ENCODE measurements at places on chromosomes 6 and 20. TPM values are rescaled to one million over a fixed set of nuclear protein-coding genes. Genes with fewer than 3 reads are reported as not detected.

DNA sequence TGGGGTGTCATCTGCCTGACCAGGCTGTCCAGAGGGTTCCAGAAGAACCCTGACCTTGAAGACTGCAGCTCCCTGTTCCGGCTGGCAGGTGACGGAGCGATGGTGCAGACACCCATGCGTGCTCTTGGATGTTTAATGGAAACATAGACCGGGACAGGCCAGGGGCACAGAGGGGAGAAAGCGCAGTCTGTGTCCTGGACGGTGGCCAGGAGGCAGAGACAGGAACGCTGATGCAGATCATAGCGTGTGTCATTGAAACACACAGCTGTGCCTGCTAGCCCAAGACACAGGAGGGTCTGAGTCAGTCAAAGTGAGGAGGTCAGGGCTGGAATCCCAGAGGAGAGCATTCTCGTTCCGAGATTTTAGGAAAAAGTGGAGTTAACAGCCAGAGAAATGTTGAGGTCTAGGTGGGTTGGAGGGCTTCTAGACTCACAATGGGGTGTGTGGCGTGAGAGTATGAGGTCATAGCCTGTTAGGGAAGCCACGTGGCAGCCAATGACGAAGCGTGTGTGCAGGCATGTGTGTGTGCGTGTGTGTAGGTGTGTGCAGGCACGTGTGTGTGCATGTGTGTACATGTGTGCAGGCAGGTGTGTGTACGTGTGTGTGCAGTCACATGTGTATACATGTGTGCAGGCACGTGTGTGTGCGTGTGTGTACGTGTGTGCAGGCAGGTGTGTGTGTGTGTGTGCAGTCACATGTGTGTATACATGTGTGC is 167.0 kb downstream of the ERMARD start:
- no peak for DNase-seq

DNA sequence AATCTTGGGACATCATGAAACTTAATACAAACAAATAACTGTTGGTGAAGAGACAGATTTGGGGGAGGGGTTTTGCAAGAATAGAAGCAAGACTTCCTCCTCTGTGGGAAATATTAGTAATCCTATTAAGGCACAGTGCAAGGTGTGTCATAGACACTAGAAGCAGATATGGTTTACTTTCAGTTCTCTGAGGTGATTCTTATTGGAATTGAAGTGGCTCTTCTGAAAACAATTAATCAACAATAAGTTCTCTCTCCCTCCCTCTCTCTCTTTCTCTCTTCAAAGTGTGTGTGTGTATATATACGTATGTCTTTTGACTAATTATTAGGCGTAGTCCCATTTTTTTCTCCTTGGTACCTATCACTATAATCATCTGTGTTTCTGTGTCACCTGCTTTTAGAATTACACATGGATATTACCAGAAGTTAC is 99.8 kb downstream of the HIVEP2 start:
- no peak for DNase-seq

DNA sequence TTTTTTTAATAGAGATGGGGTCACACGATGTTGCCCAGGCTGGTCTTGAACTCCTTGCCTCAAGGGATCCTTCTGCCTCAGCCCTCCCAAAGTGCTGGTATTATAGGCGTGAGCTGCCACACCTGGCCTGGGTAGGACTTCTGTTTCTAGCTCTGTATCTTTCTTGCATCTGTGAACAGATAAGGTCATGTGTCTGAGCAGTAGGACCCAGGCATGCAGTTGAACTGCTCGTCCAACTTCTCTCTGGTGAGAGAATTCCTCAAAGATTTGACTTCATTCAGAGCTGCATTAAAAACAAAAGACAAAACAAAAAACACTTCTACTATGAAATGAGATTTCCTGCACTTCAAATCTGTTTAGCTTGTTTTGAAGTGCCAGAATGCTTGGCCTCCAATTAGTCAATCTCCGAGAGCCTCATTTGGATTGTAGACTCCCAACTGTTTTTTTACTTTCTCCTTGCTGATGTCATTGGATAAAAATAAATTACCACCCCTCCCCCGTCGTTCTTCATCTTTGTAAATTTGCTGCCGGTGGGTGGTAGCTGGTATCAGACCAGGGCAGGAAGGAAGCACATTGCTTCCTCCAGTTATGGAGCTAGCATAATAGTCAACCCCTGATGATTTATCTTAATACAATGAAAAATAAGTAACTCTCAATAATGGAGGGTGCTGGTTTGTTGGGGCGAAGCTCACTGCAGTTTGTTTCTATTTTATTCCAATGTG is 17.6 kb downstream of the CD109 start:
- peak; percentile 22 for DNase-seq

DNA sequence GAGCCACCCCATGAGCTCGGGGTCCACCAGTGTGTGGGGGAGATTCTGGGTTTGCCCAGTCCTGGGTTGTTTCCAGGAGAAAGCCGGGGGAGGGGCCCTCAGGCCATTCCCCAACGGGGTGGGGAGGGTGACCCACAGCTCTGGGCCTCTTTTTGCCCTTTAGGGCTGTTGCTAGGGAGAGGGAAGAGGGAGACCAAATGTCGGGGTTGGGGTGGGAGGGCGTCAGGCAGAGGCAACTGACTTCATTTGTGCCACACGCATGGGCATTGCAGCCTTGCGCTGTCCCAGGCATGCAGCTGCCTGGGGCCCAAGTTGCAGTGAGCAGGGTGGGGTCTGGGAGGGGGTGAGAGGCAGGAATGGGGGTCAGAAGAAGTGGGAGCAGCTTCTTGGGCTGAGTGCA is 1.9 kb upstream of the CUL9 start:
- no peak for DNase-seq

The HACE1 gene
- total RNA-seq: 16.1 TPM

The ZBTB22 gene
- 7.7 TPM for total RNA-seq

DNA sequence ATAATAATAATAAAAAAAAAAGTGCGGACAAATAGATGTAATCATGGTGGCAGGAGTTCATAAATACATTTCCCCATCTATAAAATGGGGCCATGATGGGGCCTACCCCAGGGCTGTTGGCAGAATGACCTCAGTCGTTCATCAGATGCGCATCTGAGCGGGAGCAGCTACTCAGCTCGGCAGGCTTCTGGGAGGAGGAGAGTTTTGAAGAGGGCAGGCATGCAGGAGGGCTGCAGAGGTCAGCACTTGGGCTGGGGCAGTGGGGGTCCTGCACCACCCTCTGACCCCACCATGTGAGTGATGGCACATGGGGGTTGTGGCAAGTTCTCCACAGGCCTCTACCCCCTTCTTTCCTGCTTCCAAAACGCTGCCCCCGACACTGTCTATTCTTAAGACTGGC is 373.5 kb downstream of the ZFAND3 start:
- DNase-seq: no peak

GRCh38 chr6:162409741-162410691 is 317.6 kb downstream of the PRKN start:
- DNase-seq: peak; percentile 45

- no peak for DNase-seq
Observed at GRCh38 chr6:142816031-142816430, 128.9 kb downstream of the HIVEP2 start.

GRCh38 chr20:21739161-21739560 is 33.7 kb downstream of the PAX1 start:
- DNase-seq: no peak

The CYP21A2 gene
- not detected for total RNA-seq

The NKAIN4 gene
- 16.0 TPM for total RNA-seq

GRCh38 chr6:88749849-88750248 is 213.6 kb downstream of the RNGTT start:
- DNase-seq: no peak

- no peak for DNase-seq
Observed at GRCh38 chr6:22068561-22069305, 228.1 kb downstream of the PRL start.

The BMP7 gene
- 16.6 TPM for total RNA-seq

DNA sequence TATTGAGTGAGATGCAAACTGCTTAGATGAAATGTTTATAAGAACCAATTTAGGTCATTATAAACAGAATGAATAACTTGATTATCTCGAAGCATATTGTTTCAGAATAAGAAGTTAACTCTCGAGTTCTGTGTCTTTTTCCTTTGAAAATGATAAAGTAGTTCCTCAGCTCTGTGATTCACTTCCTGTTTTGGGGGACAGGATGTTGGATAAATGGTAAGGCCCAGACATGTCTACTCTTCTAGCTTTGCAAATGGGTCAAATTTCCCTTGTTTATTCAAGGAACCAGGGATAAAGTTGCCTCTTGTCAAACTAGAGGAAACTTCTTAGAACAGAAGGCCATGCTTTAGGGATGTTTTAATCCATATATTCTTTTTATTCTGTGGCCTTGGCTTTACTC is 246.9 kb downstream of the SOX4 start:
- no peak for DNase-seq

DNA sequence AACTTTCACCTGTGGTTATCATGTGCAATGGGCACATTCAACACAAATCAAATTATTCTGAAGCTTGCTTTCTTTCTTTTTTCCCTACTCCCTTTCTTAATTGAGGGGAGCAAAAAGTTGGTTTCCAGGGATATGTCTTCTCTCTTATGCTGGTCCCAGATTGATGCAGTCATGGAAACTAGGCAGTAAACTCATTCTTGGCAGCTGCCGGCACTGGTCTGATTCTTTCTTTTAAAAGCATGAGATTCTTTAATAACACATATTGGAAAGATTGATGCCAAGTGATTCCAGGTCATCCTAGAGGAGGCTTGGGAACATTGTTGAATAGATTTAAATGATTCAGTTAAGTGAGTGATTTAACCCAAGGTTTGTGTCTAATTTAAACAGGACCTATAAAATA is 29.0 kb downstream of the PTPRA start:
- no peak for DNase-seq

GRCh38 chr6:71299541-71300470 is 11.2 kb downstream of the OGFRL1 start:
- DNase-seq: no peak

DNA sequence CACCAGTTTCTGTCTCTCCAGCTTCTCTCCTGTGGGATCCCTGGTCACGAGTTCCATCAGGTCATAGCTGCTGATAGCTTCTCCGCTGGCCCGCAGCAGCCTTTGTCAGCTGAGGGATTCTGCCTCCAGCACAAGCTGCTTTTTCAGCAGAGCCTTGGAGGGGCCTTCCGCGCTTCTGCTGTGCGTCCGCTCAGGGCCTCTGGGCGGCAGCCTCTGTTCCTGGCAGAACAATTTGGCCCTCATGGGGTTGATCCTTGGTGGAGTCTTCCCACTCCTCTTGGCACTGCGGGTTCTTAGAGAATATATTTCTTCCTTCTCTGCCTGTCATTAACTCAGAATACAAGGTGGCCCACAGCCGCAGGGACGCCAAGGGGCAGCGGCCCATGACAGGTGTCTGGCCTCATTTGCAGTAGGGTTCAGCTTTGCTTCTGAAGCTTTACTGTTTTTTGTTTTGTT is 158.8 kb downstream of the DTNBP1 start:
- DNase-seq: no peak

DNA sequence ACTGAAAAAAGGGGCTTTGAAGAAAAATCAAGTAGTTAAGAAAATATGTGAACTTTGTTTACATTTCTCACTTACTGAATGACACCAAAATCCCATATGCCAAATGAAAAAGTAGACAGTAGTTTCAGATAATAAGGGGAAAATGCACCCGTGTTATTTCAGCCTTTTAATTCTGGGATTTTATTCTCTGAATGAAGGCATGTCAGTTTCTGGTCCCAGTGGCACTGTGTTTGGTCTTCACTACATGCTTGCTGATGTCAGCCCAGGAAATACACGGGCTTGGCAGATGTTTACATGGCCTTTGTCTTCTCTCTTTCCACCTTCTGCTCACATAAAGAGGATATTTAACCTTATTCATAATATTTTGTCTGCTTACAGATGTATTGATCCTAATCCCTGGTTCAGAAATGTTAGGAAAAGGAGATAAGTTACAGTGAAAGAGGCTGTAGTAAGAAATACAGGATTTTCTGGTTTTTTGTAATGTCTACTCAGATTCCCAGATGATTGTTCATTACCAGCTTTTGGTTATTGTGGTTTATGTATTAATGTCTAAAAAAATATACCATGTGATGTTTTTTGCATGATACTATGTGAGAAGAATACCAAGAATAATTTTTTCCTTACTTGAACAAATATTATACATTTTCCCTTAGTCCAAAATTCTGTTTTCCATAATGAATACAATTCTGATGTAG is 27.7 kb downstream of the DSE start:
- no peak for DNase-seq

GRCh38 chr6:33994472-33995308 is 151.2 kb downstream of the GRM4 start:
- DNase-seq: no peak

The SNRPB2 gene
- 91.9 TPM for total RNA-seq

GRCh38 chr20:16662467-16662866 is 67.4 kb upstream of the SNRPB2 start:
- DNase-seq: no peak

DNA sequence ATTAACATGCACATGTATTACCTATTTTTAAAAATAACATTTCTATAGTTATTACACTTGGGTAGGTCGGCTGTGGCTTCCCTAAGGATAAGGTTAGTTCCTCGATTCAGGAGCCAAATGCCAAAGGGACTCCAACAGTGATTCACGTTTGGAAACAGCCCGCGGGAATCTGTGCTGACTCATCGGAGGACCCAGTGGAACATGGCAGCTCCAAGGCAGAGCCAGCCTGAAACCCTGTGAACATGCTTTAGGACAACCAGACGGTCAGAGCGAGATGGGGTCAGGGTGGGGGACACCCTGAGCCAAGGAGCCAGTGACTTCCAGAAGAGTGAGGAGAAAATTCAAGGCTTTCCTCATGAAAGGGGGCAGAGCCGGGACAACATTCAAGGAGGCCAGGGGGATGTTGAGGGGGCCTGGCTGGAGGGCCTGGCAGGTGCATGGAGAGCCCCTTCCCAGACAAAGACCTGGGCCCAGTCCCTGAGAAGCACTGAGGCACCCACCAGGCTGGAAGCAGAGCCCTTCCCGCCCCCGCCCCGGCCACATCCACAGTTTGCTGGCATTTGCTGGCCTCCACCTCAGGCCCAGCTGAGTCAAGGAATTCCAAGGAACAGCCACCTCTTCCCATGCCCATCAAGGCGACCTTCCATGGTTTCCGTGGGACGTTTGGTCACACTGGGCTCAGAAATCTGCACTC is 133.2 kb downstream of the SNX5 start:
- no peak for DNase-seq

The SYCP2L gene
- 11.0 TPM for total RNA-seq

- no peak for DNase-seq
Observed at GRCh38 chr6:160387916-160388643, 39.9 kb downstream of the SLC22A3 start.

GRCh38 chr6:166032366-166033200 is 135.1 kb downstream of the TBXT start:
- peak; percentile 81 for DNase-seq

The IPCEF1 gene
- total RNA-seq: 0.27 TPM

DNA sequence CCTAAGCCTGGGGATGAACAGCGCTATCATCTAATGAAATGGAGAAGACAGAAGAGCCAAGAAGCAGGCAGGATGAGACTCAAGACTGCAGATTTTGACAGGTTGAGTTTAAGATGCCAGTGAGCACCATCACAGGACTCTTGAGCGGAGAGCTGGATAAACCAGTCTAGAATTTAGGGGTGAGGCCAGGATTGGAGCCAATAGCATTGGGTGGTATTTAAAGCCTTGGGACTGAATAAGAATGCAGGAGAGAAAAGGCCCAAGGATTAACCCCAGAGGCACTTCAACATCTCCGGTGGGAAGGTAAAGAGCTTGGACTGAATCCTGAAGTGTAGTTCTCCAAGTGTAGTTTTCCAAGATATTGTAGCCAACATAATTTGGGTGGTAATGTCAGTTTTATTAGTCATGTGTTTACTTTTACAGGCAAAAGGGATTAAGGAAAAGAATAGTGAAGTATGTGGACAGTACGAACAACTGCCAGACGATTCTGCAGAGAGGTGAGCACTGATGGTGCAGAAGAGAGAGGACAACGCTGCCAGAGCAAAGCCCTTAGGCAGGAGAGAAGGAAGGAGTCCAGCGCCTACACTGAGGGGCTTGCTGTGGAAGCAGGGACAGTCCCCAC is 85.2 kb downstream of the DTNBP1 start:
- no peak for DNase-seq

The ABHD16B gene
- not detected for total RNA-seq
